ENCODE measurements at places on chromosomes 5 and 9. TPM values are rescaled to one million over a fixed set of nuclear protein-coding genes. Genes with fewer than 3 reads are reported as not detected.

DNA sequence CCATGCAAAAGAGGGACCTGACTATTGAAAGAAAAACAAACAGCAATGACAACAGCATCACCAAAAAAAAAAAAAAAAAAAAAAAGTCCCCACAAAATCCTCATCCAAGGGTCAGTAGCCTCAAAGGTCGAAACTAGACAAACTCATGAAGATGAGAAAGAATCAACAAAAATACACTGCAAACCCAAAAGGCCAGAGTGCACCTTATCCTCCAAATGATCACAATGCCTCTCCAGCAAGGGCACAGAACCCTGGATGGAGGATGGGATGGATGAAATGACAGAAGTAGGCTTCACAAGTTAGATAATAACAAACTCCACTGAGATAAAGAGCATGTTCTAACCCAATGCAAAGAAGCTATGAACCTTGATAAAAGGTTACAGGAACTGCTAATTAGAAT, 250.4 kb upstream of the GRAMD2B start:
- no peak for DNase-seq

DNA sequence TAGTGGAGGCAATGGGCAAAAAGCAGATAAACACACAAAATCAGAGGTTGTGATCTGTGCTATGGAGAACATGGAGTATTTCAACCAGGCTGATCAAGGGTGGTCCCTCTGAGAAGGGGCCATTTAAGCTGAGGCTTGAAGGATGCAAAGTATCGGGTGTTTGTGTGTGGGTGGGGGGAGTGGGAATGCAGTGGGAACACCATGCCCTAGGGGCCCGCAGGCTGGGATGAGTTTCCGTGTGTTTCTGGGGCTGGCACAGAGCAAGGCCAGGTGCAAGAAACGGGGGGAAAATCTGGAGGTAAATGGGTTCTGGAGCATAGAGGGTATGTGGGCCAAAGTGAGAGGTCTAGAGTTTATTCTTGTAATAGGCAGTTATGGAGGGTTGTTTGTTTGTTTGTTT, 13.8 kb upstream of the LARP1 start:
- DNase-seq = no peak

DNA sequence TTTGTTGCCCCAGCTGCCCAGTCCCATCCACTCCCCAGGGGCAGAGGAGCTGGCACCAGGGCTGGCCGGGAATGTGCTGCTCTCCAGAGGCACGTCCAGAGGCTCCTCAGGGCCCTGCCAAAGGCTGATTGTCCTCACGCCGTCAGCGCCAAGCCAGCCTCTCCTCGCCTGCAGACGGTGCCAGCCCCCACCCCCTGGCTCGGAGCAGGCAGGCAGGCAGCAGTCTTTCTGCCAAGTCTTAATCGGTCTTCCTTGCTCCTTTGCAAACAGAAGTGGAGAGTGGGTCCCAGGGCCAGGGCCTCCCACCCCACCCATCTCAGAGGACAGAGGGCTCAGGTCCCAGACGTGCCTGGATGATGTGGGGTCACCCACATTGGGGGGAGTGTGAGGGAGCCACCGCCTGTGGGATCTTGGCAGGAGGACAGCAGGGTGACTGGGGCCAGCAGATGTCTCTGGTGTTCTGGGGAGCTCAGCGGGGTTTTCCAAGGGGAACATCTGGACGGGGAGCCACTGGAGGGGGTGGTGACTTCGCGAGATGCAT, 36.3 kb downstream of the FAM163B start:
- DNase-seq = no peak

DNA sequence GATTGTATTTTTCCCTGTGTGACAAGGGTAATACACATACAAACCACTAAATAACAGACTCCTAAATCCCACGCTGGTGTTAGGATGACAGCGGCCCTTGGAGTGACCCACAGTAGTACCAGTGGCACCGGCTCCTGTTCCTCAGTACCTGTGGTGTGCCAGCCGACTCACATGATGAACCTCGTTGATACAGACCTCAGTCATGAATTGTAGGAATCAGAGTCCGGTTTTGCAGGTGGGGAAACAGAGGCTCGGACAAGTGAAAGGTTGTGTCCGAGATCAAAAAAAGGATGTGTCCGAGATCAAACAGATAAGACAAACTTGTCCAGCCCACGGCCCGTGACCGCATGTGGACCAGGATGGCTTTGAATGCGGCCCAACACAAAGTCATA, 78.0 kb downstream of the AMBP start:
- DNase-seq = no peak

The SNX24 gene
- total RNA-seq = 5.2 TPM

DNA sequence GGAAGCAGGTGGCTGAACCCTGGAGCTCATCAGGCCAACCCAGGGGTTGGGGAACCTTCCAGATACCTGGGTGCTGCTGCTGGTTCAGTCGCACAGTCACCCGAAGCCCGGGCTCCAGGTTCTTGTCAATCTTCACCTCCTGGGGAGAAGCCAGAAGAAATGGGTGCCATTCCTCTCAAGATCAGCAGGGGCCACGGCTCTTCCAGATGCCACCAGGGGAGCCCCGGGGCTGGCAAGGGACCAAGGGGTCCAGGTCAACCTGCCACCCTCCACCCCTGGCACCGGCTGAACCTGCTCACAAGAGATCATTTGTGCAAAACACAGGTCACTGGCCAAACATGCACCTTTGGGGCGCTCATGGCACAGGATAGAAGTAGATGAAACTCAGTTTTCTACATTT, 4.7 kb downstream of the SPOUT1 start:
- DNase-seq = no peak

- DNase-seq = no peak
These were observed 152.2 kb downstream of the GADD45G start for GRCh38 chr9:89756891-89757537.

All from natural killer cell (primary cell).